WERI-Rb-1 (cell line): ENCODE measurements at places on chromosomes 12 and 14.

GRCh38 chr14:75589931-75590330 lies 11.5 kb downstream of the FLVCR2 start:
- DNase-seq = no peak

DNA sequence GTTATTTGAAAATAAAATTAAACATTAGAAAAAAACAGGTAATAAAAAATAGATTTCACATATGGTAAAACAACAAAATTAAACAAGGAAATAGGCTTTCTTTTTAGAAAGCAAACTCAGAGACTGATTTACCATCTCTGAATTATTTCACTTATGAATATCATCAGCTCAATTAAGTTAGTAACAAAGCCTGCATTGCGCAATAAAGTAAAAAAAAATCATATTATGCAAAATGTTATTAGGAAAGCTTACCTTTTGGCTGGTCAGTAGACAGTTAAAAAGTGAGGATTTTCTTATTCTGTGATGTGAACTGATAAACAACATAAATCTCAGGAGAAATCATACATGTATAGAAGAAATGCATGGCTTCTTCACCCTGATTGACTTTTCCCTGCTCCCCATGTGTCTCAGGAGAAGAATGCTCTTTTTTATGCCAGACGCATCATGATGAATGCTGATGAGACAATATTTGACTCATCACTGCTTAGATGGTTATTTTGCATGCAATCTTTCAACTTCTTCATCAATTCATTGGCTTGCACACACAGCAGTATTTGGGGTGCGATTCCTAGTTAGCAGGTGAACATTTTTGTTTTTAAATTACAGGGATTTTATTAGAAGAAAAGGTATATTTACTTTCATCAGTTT lies 124.5 kb upstream of the USP15 start:
- no peak for DNase-seq

DNA sequence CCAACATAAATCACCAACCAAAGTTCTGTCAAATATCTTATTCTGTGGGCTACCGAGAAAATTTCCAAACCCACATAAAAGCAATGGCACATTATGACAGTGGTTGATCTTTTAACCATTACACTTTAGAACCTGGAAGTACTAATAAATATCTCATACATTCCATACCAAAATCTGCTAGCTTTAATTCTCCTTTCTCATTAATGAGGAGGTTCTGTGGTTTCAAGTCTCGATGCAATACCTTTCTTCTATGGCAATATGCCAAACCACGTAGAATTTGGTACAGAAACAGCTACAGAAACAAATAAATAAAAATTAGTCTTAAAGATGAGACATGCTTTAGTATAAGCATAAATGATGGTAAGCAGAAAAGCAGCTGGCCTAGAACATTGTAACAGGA lies 100.7 kb downstream of the ELK3 start:
- DNase-seq = no peak

- DNase-seq = peak; percentile 33
Measured at GRCh38 chr14:51219473-51220448, 20.3 kb upstream of the TMX1 start.

- DNase-seq = no peak
Measured at GRCh38 chr14:20706657-20707355, 18.2 kb downstream of the ANG start.

- DNase-seq = no peak
Measured at GRCh38 chr12:53561590-53561953, 54.3 kb upstream of the NPFF start.

GRCh38 chr12:121295746-121296617 lies 527 bp downstream of the CAMKK2 start:
- DNase-seq = peak; percentile 35

- no peak for DNase-seq
Measured at GRCh38 chr12:53313996-53314395, 7.4 kb downstream of the AAAS start.

GRCh38 chr14:92886337-92886736 lies 36.6 kb upstream of the CHGA start:
- peak; percentile 90 for DNase-seq

- DNase-seq = no peak
Measured at GRCh38 chr12:109305547-109305946, 3.5 kb downstream of the FOXN4 start.

DNA sequence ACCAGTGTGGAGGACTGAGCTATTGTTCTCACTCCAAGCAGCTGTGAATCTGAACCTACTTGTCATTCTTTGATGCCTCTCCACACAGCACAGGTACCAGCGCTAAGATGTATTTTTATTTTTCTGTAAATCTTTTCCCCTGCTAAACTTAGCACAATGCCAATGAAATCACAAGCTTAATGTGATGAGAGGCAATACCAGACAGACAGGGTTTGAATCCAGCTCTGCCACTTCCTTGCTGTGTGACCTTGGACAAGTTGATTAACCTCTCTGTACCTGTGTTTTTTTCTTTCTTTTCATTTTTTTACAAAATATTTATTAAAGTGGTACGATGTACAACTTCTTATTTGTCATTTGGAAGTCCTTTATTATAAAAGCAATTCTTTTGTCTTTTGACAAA lies 757.6 kb downstream of the MED13L start:
- DNase-seq = no peak

- DNase-seq = peak; percentile 64
Measured at GRCh38 chr12:51341251-51342007, 5.0 kb downstream of the CELA1 start.

DNA sequence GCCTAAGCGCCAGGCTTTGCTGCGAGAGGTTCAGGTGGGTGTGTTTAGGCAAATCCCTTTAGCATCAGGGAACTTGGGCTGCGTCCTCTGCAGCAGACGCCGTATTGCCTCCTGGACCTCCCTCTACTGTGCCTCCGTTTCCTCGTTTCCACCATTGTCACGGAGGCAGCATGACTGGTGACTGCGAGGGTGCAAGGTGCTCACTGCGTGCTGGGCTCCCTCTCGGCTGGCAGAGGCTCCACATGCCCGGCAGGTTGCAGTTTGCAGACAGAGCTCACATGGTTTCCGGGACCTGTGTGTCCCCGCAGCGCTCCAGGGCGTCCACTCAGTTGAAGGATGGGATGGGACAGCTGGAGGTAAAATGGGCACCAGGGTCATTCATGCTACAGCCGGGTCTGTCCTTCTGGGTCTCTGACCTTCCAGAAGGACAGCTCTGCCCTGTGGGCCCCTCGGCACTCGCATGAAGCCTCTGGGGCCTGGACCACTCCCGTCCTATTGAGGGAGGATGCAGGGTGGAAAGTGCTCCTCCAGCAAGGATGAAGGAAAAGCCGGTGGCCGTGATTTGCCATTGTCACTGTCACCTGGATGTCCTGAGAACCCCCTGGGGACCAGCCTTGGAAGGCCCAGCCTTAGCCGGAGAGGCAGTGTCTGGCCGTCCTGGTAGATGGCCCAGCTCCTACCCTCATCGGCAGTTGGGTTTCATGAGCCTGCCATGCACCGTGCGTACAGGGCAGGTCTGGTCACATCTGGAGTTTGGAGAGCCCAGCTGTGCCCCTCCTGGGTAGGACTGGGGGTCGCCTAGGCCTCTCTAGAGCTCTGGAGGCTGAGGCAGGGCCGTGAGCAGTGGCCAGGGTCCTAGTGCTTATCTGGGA lies 146.5 kb downstream of the KIF26A start:
- peak; percentile 2 for DNase-seq

DNA sequence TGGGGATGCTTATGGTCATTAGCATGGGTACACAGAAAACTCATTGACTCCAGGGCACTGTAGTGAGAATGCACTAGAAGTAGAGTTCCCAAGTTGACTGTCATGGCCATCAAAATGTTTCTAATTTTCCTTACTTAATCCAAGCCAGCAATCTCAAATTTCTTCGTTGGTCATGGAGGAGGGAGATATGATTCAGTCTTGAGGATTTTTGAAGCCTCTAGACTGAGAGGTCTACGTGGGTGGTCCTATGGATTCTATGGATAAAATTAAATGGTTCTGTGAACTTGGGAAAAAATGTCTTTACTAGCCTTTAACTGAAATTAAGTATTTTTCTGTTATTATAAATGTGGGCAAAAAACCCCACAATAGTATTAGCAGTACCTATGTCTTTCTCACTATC lies 508.5 kb downstream of the FUT8 start:
- DNase-seq = no peak

GRCh38 chr12:109920261-109920780 lies 20.2 kb downstream of the TCHP start:
- no peak for DNase-seq

GRCh38 chr14:77347751-77348150 lies 26.9 kb downstream of the GSTZ1 start:
- no peak for DNase-seq

- DNase-seq = no peak
Measured at GRCh38 chr14:86299994-86300393, 770.0 kb downstream of the FLRT2 start.
